ENCODE measurements at places on chromosomes 1 and 21. TPM values are rescaled to one million over a fixed set of nuclear protein-coding genes. Genes with fewer than 3 reads are reported as not detected.

DNA sequence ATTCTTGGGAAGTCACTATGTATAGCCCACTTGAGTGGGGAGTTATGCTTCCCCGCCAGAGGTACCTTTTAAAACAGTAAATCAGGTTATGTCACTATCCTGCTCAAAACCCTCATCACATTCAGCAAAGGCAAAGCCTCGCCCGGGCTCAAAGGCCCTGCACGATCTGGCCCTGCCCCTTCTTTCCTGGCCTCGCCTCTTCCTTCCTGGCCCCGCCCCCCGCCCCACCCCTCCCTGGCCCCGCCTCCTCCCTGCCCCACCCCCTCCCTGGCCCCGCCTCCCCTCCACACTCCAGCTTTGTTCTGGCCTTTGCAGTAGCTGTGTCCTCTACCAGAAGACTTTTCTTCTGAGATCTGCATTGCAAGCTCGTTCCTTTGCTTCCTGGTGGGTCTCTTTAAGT, 6.6 kb downstream of the LDLRAD2 start:
- no peak for DNase-seq

- no peak for DNase-seq
These were observed 72.3 kb upstream of the ARTN start for GRCh38 chr1:43861337-43861736.

Gene SPRR1A
- not detected for total RNA-seq

Gene TAS1R1
- total RNA-seq: not detected

DNA sequence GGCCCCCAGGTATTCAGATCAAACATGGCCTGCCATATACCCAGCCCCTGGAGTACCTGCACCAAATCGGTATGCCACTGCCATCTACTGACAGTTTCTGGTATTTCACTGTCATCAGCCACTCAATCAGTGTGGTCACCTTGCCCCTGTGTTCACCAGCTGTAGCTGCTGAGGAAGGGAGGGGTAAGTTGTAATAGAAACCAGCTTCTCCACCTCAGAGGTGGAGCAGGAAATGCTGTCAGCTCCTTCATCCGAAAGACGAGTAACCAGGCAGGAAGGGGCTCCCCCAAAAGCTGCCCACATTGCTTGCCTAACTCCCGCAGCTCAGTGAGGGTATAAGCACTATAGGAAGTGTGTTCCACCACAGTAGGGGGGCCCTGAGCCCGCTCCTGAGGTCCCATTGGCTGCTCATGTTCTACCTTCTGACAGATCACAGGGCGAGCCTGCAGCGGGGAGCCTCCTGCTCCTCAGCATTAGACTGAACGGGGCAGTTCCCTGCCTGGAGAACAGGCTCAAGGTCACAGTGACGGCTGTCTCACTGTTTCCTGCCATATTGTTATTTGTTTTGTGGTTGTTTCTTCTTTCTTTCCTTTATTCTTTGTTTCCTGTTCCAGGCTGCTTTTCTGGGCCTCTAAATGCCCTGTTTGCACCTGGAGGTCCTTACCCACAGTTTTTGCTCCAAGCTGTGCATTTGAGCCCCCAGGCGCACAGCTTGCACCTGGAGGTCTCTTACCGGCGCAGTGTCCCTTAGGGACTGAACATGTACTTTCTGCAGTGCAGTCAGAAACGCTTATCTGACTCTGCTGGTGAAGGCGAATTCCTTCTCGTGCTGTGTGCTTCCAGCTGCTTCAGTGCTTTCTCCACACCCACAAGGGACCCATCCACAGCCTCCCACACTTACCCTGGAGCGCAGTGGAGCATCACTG, 1638.3 kb downstream of the MRPL39 start:
- peak; percentile 82 for DNase-seq

GRCh38 chr1:173224280-173224892, 17.3 kb upstream of the TNFSF4 start:
- no peak for DNase-seq

GRCh38 chr1:235429143-235429542, 61.9 kb downstream of the TBCE start:
- no peak for DNase-seq

Gene PIK3CD
- 250 TPM for total RNA-seq

GRCh38 chr1:107965110-107965991, at the start of gene VAV3:
VAV3 (minus strand) TSS chr1:107965180; CDS start chr1:107964869, 311 bp downstream.
- DNase-seq: peak; percentile 76

- no peak for DNase-seq
These were observed 996 bp upstream of the SH3BGRL3 start for GRCh38 chr1:26278724-26279455.

DNA sequence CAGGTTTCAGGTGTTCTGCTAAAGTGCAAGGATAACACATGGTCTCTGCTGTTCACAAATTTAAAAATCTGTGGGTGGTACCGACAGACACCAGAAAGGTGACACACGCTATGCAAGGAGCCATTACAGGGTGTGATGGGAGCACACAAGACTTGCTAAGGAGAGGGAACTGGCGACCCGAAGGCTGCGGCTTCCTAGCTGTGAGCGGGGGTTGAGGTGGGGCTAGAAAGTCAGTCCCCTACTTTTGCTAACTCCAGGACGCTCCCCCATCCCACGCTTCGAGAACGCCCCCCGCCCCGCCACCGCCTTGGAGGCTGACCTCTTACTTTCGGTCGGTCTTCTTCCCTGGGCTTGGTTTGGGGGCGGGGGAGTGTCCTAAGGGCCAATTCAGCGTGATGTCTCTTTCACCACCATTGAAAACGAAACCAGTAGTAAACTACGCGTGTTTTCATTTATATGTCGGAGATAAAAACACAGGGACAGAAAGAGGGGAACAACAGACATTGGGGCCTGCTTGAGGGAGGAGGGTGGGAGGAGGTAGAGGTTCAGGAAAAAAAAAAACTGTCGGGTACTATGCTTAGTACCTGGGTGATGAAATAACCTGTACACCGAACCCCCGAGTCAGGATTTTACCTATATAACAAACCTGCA, 1.1 kb downstream of the CKS1B start:
- peak; percentile 63 for DNase-seq

Gene RBM15
- 80.3 TPM for total RNA-seq

- DNase-seq: no peak
These were observed 26.2 kb downstream of the ENAH start for GRCh38 chr1:225626698-225627097.

DNA sequence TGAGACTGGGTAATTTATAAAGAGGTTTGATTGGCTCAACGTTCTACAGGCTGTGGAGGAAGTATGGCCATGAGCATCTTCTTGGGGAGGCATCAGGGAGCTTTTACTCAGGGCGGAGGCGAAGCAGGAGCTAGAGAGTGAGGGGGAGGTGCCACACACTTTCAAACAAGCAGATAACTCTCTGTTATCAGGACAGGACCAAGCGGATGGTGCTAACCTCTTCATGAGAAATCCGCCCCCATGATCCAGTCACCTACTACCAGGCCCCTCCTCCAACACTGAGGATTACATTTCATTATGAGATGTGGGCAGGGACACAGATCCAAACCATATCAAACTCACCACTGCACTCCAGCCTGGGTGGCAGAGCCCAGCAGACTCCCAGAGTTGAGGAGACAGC, 11.5 kb upstream of the LRRC47 start:
- no peak for DNase-seq
